Colonic mucosa (tissue), 4 donors: ENCODE measurements at places on chromosomes 1 and 21. TPM values are rescaled to one million over a fixed set of nuclear protein-coding genes. Genes with fewer than 3 reads are reported as not detected.

Gene RNF187
- total RNA-seq = 97.5 TPM

Gene CIART
- total RNA-seq = 0.69 TPM

DNA sequence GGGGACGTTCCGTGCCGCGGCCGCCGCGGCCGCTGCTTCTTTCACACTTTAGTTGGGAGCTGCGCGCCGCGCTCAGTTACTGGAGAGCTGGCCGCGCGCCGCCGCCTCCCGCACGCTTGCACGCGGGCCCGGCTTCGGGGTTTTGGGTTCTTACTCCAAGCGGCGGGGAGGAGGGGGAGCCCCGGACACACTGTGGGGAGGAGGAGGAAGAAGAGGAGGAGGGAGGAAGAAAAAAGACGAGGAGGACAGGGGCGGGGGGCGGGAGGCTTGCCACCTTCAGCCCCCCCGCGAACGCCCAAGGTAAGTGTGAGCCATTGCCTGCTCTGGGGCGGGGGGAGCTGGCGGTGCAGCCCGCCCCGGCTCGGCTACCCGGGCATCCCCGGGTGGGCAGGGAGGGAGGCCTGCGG, 243 bp downstream of the C1orf21 start:
- no peaks in the 10 kb centered on the region for H3K4me1 ChIP-seq
- no peaks in the 10 kb centered on the region for H3K27me3 ChIP-seq
- H3K27ac ChIP-seq = peak overlapping the region; percentile 75
- peak overlapping the region; percentile 80 for H3K4me3 ChIP-seq
- no peaks in the 10 kb centered on the region for H3K36me3 ChIP-seq

GRCh38 chr1:24535021-24535424, 20.9 kb upstream of the NCMAP start:
- no peaks in the 10 kb centered on the region for H3K4me1 ChIP-seq
- H3K4me3 ChIP-seq = no peak overlapping the region
- no peaks in the 10 kb centered on the region for H3K27me3 ChIP-seq
- no peak for DNase-seq

Gene SPRR3
- total RNA-seq = not detected

- H3K27ac ChIP-seq = no peak overlapping the region
- H3K36me3 ChIP-seq = no peaks in the 10 kb centered on the region
- no peak for DNase-seq
- no peaks in the 10 kb centered on the region for H3K4me1 ChIP-seq
Observed at GRCh38 chr1:215475796-215476481, 91.2 kb upstream of the KCTD3 start.

DNA sequence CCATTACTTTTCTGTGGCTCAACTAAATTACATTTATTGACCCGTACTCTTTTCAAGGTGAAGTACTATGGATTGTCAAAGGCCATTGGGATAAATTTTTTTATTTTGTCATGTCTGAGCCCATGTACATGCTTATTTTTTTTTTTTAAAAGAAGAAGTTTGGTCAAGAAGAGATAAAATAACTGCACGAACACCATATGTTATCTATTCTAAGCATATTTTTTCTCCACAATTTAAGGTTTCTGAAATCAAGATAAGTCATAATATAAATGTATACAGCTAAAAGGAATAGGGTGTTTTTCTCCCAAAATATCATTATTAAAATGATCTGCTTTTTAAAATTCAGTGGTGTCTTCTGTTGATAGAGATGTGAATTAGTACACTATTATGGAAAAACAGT, 35.0 kb upstream of the SH2D1B start:
- no peaks in the 10 kb centered on the region for H3K36me3 ChIP-seq
- no peak overlapping the region for H3K4me3 ChIP-seq

DNA sequence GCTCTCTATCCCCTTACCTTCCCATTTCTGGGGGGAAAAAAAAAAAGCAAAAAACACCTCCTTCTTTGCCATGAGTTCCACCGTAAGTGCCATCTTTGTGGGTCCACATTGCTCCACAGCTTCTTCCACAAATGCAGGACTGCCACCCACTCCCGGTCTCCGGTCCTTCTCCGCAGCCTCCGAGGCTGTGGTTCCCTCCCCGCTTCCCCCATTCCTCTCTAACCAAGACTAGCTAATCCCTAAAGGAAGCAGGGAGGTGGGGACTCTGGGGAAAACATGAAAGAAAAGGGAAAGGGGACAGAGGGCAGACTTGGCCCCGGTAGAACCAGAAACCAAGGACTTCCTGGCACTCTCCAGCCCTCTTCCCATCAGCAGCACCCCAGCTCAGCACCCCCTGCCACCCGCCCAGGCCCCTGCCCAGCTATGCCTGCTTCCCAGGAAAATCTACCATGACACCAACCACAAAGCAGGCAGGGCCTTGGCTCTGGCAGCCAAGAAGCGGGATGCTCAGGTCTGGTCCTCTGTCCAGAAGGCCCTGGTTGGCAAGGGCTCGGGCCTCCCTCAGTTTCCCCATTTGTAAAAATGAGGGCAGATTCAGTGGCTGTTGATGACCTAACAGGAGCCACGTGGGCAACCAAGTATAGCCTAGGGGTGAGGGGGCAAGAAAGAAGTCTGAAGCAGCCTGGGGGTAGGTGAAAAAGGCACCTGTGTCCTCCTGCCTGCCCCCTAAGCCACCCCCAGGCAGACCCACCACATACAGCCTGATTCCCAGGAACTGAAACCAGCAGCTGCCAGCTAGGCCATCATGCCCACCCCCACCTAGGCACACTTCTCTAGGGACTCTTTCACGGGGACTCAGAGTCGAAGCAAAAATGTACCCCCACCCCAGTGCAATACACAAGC, 2.5 kb downstream of the EPHA2 start:
- peak overlapping the region; percentile 86 for H3K27ac ChIP-seq
- H3K4me3 ChIP-seq = peak overlapping the region; percentile 62
- peaks cover 12% of the 10 kb centered on the region for H3K4me1 ChIP-seq
- no peaks in the 10 kb centered on the region for H3K27me3 ChIP-seq

Gene CD48
- 4.9 TPM for total RNA-seq

GRCh38 chr1:10625076-10625475, 150.3 kb downstream of the PEX14 start:
- no peaks in the 10 kb centered on the region for H3K4me1 ChIP-seq
- no peaks in the 10 kb centered on the region for H3K36me3 ChIP-seq
- no peak overlapping the region for H3K27ac ChIP-seq

Gene KRTAP7-1
- not detected for total RNA-seq

- no peaks in the 10 kb centered on the region for H3K4me1 ChIP-seq
- no peak overlapping the region for H3K4me3 ChIP-seq
- H3K27ac ChIP-seq = peak overlapping the region; percentile 3
- H3K36me3 ChIP-seq = no peaks in the 10 kb centered on the region
- no peak for DNase-seq
Observed at GRCh38 chr1:241642593-241642944, 2.4 kb upstream of the CHML start.

Gene C1orf87
- not detected for total RNA-seq

DNA sequence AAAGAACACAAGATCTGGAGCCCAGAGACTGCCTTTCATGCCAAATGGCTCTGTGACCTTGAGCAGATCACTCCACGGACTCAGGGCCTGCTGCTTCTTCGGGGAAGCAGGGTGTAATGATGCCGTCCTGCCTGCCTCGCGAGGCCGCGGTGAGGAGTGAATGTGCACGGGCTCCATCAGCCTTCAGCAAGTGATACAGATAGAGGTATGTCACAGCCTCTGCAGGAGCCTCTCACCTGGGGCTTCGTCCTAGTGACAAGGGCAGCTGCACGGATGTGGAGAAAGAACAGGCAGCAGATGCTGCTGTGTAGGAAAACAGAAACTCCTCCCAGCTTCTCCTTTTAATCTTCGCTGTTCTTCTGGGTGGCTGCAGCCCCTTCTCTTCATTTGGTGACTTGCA, 127.5 kb downstream of the KCNN3 start:
- H3K27ac ChIP-seq = no peak overlapping the region
- H3K27me3 ChIP-seq = no peaks in the 10 kb centered on the region
- no peaks in the 10 kb centered on the region for H3K36me3 ChIP-seq
- no peaks in the 10 kb centered on the region for H3K4me1 ChIP-seq
- no peak for DNase-seq
- no peak overlapping the region for H3K4me3 ChIP-seq

- no peak overlapping the region for H3K27ac ChIP-seq
- no peaks in the 10 kb centered on the region for H3K36me3 ChIP-seq
- DNase-seq = no peak
- H3K4me3 ChIP-seq = no peak overlapping the region
- no peaks in the 10 kb centered on the region for H3K4me1 ChIP-seq
- H3K27me3 ChIP-seq = no peaks in the 10 kb centered on the region
Observed at GRCh38 chr1:95652423-95652965, 418.5 kb downstream of the RWDD3 start.

Gene CR1L
- total RNA-seq = not detected
